ENCODE measurements at places on chromosomes 6 and 20.

DNA sequence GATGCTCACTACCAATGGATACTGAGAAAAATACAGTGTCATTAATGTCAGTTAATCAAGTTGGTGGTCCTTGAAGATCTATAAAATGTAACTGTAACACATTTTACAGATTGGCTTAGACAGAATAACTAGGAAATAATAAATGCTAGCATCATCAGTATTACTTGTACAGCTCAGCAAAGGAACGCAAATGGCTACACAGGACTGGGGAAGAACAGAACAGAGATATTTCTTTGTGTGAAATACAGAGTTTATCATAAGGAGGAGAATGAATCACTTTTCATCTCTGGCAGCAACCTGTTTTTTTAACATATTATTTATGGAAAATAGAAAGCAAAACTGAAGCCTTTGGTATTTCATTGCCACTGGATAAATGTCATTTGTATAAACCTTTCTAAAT lies 8.2 kb upstream of the QKI start:
- DNase-seq, result no peak

GRCh38 chr6:68941345-68941744 lies 306.3 kb downstream of the ADGRB3 start:
- DNase-seq, result no peak

- no peak for DNase-seq
Observed at GRCh38 chr6:31252625-31253024, 19.3 kb downstream of the HLA-C start.

GRCh38 chr20:5722927-5723326 lies 27.3 kb upstream of the SHLD1 start:
- no peak for DNase-seq

GRCh38 chr6:132456700-132457143 lies 55.4 kb upstream of the MOXD1 start:
- no peak for DNase-seq

- DNase-seq, result no peak
Observed at GRCh38 chr6:153405931-153406330, 274.8 kb upstream of the RGS17 start.

GRCh38 chr6:105909106-105909505 lies 177.0 kb upstream of the PRDM1 start:
- DNase-seq, result no peak

DNA sequence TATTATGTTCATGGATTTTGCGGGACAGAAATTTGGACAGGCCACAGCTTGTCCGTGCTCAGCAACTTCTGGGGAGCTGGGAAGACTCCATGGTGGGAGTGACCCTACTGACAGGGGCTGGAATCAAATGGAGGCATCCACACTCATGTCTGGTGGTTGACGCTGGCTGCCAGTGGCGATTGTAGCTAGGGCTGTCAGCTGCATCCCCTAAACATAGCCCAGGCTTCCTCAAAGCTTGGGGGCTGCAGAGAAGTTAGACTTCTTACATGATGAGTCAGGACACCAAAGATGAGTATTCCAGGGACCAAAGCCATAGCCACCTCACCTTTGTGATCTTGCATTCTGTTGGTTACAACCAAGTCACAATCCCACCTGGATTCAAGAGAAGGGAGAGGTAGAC lies 18.4 kb upstream of the FAM50B start:
- DNase-seq, result no peak

- no peak for DNase-seq
Observed at GRCh38 chr20:8175741-8176675, 43.9 kb downstream of the PLCB1 start.

- DNase-seq, result no peak
Observed at GRCh38 chr6:160929831-160930230, 61.7 kb upstream of the MAP3K4 start.

DNA sequence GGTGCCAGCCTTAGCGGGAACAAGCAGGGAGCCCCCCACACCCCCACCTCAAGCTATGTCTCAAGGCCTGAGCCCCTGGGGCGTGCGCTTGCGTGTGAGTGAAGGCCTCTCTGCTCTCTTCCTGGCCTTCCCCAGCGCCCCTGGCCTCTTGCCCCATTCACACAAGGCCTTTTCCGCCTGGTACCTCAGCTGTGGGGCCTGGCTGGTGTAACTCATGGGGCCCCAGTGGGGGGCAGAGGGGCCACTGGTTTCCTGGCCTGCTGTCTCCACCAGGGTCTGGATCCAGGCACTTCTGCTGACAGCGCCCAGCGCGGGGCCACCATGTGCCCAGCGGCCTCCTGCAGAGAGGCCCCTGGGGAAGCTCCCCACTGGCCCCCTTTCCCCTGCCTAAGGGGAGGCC lies 34.7 kb downstream of the GNAS-AS1 start:
- no peak for DNase-seq

- no peak for DNase-seq
Observed at GRCh38 chr6:15453622-15454021, 207.8 kb downstream of the JARID2 start.

- DNase-seq, result no peak
Observed at GRCh38 chr6:117976030-117976651, 69.1 kb downstream of the SLC35F1 start.

- DNase-seq, result no peak
Observed at GRCh38 chr6:72218125-72218524, 331.8 kb downstream of the RIMS1 start.

GRCh38 chr6:53735896-53736295 lies 58.9 kb upstream of the LRRC1 start:
- DNase-seq, result no peak

DNA sequence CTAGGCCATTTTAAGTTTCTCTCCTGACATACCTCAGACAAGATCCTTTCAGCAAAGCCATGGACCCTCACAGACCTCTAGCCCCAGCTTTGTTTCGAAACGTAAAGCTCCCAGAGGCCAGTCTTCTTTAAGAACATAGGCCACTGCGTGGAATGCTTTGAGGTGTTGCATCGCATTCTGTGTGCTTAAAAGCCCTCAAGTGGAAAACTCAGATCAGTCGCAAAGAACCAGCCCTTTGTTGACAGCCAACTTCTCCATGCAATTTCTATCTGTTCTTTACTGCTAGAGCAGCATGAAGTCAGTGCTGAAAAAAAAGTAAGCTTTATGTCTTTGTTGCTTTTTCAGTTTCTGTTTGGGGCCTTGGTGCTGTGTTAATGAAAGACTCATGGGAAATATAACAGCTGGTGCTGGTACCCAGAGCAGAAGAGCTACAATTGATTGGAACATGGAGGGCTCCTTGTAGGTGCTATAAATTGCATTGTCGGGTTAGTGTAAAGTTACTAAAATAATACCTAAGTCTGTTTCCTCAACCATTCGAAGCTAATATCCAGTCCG lies 142.6 kb downstream of the MAP3K7 start:
- no peak for DNase-seq

GRCh38 chr6:57324538-57324937 lies 7.1 kb downstream of the PRIM2 start:
- DNase-seq, result no peak

DNA sequence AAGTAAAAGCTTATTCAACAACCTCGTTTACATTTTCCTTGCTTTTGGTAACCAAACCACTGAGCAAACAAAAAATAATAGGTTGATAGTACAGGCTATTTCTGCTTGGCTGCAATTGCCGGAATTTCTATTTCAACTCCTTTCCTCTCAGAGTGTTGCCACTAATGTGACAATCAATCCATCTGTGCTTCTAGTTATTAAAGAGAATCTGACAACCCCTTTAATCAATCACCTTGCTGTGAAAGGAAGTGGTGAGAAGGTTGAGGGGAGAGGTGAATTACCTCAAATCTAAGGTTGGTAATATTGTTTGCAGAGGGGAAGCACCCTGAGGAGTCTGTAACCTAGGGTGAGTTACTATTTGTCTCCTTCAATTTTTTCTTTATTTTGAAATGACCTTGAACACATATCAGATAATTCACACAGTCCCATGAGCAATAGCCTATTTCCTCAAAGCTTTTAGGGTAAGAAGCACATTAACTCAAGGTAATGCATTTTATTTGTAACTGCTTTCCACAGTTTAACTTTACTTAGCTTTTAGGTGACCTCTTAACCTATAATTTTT lies 603.4 kb downstream of the MMUT start:
- no peak for DNase-seq

GRCh38 chr20:1831606-1832005 lies 63.6 kb upstream of the SIRPA start:
- DNase-seq, result no peak

GRCh38 chr6:34517966-34518365 lies 38.2 kb downstream of the SPDEF start:
- no peak for DNase-seq

- no peak for DNase-seq
Observed at GRCh38 chr6:23688650-23689049, 437.4 kb upstream of the NRSN1 start.

DNA sequence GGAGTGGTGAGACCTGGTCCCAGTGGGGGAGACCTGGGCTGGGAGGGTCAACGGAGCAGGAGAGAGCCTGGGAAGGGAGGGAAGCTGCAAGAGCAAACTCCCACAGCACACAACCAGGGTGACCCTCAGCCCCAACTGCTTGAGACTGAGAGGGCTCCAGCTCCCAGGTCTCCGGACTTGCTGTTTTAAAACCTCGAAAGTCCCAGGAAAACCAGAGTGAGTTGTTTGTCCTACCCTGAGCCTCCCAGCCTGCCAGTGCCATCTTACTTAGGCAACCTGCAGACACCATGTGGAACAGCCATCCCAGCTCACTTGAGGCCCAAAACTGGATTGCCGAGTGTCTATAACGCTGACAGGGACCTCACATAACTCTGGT lies 4.8 kb upstream of the NTSR1 start:
- DNase-seq, result no peak

GRCh38 chr20:37007898-37008649 lies 56.6 kb upstream of the SAMHD1 start:
- DNase-seq, result no peak

DNA sequence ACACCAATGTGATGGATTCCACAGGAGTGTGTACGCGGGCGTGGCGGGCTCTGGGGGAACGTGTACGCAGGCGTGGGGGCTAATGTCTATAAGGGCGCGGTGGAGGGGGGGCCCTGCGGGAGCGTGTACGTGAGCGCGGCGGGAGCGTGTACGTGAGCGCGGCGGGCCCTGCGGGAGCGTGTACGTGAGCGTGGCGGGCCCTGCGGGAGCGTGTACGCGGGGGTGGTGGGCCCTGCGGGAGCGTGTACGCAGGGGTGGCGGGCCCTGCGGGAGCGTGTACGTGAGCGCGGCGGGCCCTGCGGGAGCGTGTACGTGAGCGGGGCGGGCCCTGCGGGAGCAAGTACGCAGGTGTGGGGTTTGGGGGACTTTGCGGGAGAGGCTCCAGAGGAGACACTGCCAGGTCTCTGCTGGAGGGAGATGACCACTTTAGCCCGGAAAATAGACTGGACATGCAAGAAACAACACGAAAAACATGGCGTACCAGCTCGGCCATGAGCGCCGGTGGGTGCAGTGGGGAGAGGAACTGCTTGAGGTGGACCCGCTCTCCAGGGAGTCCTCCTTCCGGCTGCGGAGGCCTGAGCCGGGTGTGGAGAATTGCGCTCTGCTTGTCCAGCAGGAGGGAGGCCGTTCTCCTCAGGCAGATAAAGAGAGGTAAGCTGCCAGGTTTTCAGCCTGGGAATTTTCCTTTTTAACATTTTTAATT lies 27.8 kb upstream of the SMOC2 start:
- DNase-seq, result no peak

DNA sequence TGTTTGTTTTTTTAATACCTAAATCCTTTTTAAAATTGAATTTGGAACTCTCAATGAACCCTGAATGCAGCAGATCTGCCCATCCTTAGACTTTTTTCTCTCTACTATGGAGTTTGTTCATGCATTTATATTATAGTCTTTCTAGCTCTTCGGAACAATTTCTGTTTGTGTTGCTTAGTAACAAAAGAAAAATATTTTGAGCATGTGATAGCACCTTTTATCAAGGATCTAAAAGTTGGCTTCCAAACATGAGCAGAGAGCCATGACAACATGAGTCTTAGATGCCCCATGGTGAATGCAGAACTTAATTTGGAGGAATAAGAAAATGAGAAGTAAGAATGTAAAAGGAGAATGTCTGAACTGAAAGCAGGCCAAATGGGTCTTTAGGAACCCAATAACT lies 133.7 kb downstream of the EDN1 start:
- DNase-seq, result no peak

GRCh38 chr6:112338166-112338709 lies 8.9 kb upstream of the RFPL4B start:
- no peak for DNase-seq

DNA sequence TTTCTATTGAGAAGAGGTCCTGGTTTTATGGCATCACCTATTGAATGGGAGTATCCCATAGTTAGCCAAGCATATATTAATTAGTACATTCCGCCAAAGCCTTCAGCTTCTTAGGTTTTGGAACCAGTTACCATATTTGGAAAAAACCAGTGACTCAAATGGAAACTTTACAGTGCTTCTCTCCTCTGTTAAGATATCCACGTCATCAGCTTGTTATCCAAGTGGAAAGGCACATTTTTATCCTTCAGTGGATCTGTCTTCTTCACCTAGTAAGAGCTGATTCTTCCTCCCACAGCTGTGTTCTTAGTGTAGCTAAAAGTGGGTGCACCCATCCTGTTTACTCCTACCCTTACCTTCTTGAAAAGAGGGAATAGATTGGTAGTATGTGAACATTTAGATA lies 34.5 kb downstream of the TPD52L1 start:
- no peak for DNase-seq

DNA sequence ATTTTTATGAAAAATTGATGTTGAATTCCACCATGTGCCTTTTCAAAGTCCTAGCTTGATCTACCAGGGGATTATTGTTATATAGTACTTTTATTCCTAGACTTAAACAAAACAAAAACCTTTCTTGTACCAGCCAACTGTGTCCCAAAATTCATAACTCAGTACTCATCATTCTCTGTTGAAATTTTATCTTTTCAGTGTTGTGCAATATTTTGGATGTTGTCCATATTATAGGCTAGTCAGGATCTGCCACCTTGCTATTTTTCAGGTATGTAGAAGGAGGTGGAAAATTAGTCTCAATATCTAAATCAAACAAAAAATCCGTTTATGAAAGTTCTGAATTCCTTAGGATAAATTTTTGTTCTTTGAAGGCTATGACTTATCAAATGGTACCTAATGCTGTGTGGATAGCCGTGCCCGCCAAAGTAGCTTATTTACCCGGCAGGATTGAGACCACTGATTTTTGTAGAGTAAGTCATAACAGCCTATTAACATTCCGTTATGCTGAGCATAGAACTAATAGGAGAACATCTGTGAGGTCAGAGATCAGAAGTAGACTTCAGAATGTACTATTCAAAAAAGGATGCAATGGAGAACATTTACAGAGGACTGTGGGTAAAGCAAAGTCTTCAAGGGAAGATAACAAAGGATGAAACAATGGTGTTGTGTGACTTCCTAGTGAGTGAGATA lies 304.7 kb downstream of the SOX4 start:
- no peak for DNase-seq

DNA sequence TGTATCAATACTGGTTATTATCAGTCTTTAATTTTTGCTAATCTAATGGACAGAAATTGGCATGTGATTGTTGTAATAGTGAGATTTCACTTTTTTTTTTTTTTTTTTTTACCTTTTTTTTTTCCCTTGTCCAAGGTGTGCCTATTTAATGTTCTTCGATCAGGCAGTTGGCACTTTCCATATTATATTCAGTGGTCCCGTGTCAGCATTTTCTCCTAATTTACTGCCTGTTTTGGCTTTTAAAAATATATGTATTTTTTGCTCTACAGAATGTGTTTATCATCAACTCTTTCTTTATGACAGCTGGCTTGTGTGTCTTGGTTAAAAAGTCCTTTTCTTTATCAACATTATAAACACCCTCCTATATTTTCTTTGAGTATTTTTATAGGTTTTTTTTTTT lies 39.4 kb downstream of the CDYL start:
- no peak for DNase-seq
